Occipital lobe (tissue), 3 donors: ENCODE measurements at places on chromosomes 16 and 17. TPM values are rescaled to one million over a fixed set of nuclear protein-coding genes. Genes with fewer than 3 reads are reported as not detected.

- no peak for DNase-seq
These were observed 27.1 kb downstream of the HOXB1 start for GRCh38 chr17:48503747-48504146.

GRCh38 chr16:89133457-89134127 lies 38.0 kb upstream of the CDH15 start:
- no peak for DNase-seq

CTF1 gene
- not detected for total RNA-seq

PNMT gene
- total RNA-seq = 2.2 TPM

HEATR9 gene
- not detected for total RNA-seq

GRCh38 chr17:42438600-42439567 lies 15.8 kb upstream of the CAVIN1 start:
- DNase-seq = no peak

DNA sequence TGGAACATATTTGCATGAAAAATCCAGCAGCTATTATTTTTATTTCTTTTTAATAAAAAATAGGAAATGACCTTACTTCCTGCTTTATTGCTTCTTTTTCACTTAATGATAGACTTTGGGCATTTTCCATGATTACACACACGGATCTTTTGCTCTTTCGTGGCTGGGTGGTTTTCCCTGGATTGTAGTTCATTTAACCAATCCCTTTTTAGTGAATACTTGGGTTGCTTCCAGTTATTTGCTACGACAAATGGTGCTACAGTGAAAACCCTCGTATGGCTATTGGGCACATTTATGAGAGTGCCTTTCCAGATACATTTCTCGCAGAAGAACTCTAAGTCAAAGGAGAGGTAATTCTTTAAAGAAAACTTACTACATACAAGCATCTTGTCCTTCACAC lies 38.6 kb downstream of the FOXL1 start:
- DNase-seq = no peak

MYO1C gene
- 7.3 TPM for total RNA-seq

HOXB1 gene
- not detected for total RNA-seq

DNA sequence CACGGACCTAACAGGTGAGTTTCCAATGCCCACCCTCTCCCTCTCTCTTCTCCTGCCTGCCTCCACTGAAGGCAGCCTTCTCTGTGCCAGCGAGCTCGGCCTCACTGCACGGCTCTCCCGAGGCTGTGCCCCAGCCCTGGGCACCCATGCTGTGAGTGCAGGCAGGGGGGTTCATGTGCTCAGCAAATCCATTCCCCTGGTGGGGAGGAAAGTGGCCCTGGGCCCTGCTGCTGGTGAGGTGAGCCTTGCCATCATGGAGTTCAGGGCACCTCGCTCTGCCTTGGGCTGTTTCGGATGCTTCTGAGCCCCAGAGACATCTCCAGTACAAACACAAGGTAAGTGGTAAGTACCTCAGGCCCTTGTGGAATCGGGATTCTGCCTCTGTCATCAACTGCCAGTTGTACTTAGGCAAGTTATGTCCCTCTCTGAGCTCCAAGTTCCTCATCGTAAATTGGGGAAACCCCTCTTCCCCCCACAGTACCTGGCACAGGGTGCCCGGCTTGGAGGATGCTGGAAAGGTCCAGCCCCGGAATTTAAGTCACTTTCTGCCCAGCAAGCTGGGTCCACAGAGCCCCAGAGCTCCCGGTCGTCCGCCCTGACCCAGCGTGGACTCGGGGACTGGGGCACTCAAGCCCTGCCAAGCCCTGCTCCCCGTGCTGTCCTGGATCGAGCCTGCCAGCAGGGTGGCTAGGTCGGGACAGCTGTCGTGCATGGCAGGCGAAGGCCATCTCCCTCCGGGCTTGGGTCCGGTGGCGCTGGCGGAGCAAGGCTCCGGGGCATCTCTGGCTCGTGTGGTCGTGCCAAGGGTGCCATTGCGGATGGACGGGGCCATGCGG lies 684 bp upstream of the NUDT16L1 start:
- DNase-seq = no peak

GRCh38 chr16:84982434-84982833 lies 28.9 kb downstream of the ZDHHC7 start:
- DNase-seq = no peak
